ENCODE measurements at places on chromosomes 11 and 22.

DNA sequence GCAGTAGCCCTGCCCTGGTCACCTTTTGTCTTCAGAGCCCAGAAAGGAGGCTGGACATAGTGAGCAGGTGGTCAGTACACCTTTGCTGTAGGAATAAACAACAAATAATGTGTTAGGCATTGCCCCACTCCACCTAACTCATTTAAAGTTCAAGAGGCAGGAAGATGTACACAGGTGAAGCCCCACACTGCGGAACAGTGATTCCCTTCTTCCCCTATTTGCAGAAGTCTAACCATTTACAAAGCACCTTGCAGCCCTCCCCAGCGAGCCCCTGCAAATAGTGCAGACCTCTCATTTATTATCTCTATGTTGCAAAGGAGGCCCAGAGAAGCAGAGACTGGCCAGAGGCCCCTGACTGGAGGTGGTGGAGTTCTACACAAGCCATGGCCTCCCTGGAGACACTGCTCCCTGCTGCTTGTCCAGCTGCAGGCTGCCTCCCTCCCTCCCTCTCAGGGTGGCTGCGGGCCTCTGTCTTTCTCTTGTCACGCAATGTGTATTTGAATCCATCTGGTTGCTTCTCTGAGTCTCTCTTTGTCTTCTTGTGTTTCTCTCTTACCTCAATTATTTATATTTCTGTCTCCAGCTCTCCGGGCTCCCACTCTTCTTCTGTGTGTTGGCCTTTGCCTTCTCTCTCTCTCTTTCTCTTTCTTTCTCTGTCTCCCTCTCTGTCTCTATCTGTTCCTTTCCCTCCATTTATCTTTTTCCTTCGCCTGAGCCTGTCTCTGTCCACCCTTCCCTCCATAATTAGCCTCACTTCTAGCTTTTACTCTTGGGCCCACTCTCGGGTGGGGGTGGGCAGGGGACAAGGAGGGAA is 59.1 kb upstream of the PRDM11 start:
- DNase-seq: no peak

GRCh38 chr11:13923716-13924650 is 38.5 kb upstream of the SPON1 start:
- DNase-seq: no peak

GRCh38 chr22:32380991-32381390 is 23.3 kb downstream of the RFPL3 start:
- no peak for DNase-seq

DNA sequence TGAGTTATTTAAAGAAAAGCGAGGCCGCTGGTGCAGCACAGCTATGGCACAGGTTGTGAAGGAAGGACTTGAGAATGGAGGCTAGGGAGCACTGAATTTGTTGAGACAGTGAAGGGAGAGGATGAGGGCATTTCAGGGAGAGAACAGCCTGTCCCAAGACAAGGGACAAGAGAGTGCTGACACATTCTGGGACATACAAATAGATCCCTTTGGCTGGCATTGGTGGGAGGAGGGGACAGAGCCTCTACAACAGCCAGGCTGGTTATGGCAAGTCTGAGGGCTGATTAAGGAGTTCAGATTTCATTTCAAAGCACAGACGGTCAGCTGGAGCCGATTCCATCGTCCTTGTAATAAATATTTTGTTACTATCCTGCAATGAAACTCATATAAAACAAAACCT is 1.7 kb upstream of the SLC29A2 start:
- peak; percentile 64 for DNase-seq

DNA sequence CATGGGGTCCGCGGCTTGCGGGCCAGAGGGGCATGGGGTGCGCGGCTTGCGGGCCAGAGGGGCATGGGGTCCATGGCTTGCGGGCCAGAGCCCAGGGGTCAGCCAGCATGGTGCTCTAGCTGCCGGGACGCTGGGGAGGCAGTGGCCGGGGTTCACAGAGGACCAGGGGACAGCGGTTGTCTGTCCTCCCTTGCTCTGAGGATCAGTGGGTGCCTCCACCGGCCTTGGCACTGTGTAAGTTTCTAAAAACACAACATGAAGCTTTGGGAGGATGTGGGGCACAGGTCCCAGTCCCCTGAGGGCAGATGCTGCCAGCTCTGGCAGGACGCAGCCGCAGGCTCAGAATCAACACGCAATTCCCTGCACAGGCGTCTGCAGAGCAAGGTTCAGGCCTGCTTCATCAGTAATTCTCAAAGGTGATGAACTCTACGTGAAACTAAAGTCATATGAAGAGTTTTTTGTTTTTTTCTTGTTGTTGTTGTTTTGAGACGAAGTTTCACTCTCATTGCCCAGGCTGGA is 3.0 kb downstream of the MLC1 start:
- DNase-seq: no peak

DNA sequence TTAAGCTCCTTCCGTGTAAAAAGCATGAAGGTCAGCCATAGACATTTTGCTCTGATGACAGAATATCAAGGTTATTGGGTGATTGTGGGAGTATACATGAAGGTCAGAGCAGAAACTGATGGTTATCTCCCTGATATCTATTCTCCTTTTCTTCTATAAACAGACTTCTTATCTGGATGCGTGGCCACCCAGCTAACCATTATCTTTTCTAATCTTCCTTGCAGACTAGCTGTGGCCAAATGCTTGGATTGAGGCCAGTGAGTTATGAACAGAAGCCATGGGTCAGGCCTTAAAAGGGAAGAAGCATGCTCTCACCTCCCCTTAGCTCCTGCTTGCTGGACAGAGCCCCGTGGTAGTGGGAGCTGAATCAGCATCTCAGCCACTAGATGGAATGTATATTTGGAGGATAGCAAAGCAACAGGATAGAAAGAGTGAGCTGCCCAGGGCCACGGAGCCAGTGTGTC is 31.3 kb upstream of the LRRC55 start:
- DNase-seq: no peak

DNA sequence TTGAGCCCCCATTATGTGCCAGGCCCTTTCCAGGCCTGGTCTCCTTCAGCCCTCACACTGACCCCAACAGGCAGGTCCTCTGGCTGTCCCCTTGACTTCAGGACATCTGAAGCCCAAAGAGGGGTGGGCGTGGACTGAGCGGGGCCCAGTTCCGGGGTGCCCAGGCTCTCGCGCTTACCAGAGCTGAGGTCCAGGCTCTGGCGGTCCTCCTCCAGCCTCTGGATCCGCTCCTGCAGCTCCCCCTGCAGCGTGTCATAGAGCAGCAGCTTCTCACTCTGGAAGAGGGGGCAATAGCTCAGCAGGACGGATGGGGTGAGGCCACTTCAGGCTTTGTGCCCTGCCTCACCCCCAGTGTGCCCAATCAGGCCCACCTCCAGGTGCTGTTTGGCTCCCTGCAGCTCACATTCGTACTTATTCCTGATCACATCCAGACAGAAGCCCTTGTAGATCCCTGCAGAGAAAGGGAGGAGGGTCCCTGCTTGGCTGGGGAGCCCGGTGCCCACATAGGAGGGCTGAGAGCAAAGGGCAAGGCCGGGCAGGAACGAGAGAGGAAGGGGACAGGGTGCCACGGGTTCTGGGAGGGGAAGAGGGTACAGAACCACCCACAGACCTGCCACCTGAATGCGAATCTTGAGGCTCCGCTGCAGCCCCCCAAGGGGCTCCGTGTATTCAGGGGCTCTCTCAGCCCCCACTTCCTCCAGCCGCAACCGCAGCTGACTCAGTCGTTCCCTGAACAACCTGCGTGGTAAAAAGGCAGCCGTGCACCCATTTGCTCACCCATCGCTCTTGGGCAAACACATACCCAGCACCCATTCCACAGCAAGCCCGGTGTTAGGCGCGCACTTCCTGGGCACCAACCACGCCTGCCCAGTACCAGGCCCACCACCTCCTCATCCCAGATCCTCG is 4.1 kb downstream of the BRMS1 start:
- no peak for DNase-seq

DNA sequence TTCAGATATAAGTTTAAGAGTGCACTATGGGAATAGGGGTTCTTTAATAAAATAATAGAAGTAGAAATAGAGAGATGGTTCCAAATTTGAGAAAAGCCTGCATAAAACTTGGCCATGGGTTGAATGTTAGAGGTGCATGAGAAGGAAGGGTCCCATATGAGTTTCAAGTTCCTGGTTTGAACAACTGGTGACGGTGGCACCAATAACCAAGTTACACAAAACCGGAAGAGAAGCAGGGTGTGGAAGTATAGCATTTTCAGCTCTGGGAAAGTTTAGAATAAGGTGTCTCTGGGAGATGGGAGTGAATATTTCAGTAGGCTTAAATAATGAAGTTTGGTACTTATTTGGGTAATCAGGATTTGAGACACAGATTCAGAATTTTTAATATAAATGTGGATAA is 2.4 kb downstream of the CASP1 start:
- DNase-seq: peak; percentile 35

GRCh38 chr11:12403997-12404350 is 26.6 kb downstream of the PARVA start:
- no peak for DNase-seq

GRCh38 chr11:5809122-5809519 is 397 bp downstream of the OR52N2 start:
- no peak for DNase-seq
